ENCODE measurements at places on chromosomes 6 and 20.

DNA sequence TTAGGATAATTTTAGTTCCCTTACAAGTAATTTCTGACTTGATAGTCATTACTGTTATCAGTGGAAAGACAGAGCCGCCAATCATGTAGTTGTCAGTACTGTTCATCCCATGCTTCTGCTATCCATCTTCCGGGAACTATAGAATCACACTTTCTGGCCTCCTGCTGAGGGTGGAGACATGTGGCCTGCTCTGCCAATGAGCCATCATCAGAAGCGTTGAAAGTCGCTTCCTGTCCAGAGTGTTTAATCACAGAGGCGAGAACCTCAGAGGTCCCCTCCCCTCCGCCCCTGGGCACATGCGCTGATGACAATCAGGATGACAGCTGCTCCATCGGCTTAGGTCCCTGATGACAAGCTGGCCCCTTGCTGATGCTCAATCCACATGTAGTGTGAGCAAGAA is 3.0 kb downstream of the DDO start:
- DNase-seq, result no peak

- DNase-seq, result peak; percentile 76
These were observed 6.5 kb downstream of the TGM6 start for GRCh38 chr20:2387180-2387577.

DNA sequence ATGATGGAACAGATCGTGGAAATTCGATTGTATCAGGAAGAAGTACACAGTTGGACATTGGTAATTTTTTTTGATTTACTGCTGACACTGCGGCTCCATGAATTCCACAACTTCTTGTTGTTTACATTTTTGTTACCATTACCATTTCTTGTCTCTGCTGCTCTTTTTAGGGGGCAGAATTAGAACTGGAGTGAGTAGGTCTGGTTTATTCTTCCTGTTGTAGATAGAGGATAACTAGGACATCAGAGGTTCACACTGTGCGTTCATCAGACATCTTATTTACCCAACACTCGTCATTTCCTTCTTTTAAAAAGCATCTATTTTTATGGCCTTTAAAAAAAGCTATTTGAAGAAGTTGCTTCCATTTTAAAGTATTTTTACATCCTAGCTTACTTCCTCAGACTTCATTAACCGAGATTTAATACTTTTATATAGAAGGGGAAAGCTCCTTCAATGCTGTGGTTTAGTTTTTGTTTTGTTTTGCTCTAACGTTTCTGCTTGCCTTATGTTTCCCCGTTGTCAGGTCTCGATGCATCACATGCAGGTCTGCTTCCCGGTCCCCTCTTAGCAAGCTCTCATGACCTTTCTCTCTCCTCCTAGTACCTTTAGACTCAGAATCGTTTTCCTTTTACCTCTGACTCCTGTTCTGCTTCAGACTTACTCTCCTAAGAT is 139.1 kb downstream of the ARID1B start:
- DNase-seq, result peak; percentile 64

DNA sequence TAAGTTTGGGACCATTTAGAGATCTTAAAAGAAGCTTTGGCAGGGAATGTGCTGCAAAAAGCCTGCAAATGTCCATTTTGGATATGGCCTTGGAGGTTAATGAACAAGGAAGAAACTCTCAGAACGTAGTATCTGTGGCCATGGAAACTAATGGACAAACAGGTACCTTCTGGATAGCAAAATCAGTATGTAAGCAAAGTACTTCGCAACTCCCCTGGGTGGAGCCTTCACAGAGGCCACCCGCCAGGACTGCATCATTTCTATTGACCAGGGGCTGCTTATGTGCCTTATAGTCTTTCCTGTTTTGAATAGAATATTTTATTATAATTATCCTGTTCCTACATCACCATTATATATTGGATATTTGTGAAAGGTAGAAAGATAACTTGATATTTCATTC is 510.8 kb upstream of the SYNCRIP start:
- DNase-seq, result no peak

- DNase-seq, result no peak
These were observed 541.2 kb upstream of the JARID2 start for GRCh38 chr6:14704383-14705271.

DNA sequence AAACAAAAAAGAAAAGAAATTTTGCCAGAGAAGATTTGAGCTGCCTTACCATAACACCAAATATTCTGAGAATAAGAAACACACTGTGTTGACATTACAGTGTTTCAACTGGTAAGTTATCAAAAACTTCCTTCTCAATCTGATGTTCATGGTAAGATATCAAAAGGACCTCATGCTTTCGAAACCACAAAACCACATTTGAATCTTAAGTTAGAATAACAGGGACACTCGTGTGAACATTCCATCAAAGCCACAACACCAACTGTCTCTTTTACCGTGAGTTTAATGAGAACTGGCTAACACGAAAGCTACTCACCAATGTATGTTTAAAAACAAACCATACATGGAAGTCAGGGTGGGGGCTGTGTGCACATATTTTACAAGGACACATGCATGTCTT is 73.0 kb upstream of the OPRM1 start:
- no peak for DNase-seq

DNA sequence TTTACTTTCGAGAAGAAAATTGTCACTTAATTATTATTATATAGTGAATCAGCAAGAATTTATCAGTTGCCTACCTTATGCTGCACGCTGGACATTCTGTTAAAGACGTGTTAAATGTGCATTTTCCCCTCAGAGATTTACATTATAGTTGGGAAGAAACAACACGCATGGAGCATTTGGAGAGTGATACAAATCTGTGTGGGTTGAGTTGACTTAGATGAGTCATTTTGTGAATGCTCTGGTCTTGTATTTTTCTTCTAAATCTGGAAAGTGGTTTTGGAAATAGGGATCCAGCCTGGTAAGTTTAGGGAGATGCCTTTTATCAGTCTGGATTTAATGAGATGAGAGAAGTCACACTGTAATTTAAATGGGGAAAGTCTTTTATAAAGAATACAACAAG is 24.0 kb upstream of the SMIM26 start:
- no peak for DNase-seq

GRCh38 chr6:90082847-90083246 is 188.6 kb downstream of the GJA10 start:
- DNase-seq, result no peak

DNA sequence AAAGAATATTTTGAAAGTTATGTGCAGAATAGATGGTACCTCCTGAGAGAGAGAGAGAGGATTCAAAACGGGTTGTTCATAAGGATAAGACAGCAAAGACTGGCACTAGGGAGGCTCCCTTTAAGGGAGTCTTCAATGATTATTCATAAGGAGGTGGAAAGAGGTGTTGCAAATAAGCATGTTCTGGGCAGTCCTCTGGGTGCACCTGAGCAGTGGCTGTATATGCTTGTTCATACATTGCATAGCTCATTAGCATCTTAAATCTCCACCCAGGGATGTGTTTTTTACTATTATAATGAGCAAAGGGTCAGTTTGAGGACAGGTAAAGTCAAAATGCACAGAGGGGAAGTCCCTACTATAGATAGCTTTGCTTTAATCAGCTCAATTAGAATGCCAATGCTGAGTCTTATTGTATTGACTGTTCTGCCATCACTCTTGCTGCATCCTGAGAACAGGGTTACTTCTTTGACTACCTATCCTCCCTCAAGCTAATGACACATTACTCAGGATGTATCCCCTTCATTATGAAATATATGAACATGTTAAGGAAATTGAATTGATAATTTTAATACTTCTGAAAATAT is 10.0 kb upstream of the SIRPG start:
- DNase-seq, result no peak

DNA sequence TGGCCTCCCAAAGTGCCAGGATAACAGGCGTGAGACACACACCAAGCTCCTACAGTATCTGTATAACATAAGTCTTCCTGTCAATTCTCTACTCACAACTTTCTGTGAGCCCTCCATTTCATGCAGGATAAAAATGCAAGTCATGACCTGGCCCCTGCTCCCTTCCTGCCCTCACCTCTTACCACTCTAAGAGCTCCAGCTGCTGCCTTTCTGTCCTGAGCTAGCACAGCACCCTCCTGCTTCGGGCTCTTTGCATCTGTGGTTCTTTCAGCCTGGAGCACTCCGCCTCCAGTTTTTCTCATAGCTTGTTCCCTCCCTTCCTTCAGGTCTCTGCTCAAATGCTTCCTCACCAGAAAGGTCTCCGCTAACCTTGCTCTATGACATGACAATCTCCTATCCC is 23.7 kb upstream of the TRPC4AP start:
- no peak for DNase-seq

DNA sequence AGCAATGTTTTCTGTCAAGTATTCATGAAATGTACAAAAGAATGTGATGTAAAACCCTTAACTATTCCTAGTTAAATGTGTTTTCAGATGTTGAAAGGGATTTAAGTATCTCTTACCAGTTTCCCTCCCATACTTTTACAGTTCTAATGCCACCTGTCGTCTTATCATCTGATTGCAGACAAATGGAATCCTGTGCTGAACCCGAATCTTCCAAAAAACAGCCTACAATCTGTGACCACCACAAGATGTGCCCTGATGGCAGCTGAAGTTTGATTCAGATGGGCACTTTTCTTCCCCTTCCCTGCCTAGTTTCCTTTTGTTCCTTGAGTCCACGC is 1.9 kb downstream of the TOMM6 start:
- no peak for DNase-seq

DNA sequence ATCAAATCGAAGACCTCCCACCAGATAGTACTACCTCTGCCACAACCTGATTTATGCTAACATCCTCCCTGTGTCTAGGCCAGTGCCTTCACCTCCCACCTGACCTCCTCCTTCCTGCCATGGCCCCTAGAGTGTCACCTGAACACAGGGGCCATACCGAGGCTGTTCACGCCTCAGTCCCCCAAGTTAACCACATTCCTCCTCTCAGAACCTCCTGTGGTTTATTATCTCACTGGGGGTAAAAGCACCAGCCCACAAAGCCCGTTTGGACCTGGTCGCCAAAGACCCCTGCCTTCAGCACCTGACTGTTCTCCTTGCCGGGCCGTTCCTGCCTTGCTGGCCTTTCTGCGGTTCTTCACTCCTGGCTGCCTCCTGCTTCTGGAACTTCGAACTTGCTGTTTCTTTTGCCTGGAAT is 13.7 kb downstream of the MAS1 start:
- DNase-seq, result peak; percentile 44

DNA sequence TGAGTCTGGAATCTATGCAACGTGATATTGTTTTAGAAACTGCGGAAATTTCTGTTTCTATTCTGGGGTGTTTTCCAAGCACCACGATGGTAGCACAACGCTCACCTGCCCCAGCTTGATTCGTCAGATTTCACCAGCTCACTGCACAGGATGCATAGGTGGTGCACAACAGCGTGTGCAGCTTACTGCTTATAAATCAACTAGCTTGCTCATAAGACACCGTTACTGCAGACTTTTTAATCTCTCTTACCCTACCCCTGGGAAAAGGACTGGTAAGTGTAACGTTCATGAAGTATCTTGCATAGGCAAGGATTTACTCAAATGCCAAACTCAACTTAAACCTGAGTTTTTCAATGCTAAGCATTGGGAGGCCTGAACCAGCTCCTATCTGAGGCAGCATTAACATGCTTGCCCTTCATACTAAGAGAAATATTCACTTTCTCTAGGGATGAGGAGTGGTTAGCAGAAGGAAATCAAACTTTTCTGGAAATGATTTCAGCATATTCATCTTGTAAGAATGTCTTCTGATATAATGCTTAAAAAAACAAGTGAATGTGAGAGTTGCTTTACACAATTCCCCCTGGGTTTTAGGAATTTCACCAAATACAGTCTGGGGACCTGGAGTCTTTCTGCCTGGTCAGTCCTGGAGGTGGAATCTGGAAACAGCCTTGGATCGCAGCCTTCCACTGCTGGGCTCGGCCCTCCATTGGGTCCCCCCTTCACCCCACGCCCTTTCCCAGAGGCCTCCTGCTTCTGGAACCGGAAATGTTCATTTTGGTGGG is 100.6 kb downstream of the DACT2 start:
- no peak for DNase-seq

DNA sequence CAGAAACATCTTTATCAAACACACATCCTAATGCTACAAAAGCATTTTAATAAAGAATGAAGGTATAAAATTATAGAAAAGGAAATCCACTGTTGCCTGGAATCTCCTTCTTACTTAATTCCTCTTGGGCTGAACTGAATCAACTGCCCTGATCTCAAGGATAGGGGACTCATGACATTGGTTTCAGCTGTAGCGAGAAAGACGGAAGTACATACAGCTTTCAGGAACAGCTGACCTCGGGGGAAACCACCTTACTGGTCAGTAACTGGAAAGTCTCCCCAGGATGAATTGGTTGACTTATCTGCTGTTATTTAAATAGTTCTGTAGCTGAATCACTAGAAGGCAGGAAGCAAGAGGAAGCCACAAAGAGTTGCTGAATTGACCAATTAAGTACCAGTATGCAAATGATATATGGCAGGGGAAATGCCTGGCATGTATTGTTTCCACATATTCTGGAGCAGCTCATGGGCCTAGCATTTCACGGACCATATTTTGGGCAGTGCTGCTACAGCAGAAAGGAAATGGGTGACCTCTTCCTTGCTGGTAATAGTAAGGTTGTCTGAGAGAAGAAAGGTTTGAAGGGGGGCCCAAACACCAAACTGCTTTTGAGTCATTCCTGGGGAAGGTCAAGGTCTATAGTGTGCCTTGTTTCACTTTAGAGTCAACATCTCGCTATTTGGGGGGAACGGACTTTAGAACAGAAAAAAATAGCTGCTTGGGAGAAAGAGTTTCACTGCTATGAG is 43.7 kb upstream of the MAP7 start:
- DNase-seq, result peak; percentile 94

- no peak for DNase-seq
These were observed 85.4 kb downstream of the CDYL start for GRCh38 chr6:4861564-4861963.

GRCh38 chr6:157058574-157058973 is 264.7 kb downstream of the TMEM242 start:
- no peak for DNase-seq

- no peak for DNase-seq
These were observed 2.4 kb upstream of the CST3 start for GRCh38 chr20:23640018-23640601.

DNA sequence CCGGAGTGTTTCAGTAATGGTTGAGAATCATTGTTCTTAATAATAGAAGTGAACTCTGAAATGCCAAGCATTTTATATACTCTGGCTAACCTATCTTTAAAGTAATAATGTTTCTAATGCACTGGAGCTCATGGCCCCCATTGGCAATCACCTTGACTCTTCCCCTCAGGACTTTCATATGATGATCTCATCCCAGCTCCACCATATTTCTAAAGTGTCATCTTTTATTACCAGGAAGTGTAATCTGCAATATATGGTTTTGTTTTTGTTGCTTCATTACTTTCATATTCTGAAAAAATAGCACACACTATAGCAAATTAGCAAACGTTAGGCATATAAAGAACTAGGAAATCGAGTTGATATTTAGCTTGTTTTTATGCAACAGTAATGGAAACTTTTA is 60.3 kb downstream of the TULP4 start:
- no peak for DNase-seq

GRCh38 chr20:53034899-53035298 is 62.7 kb downstream of the TSHZ2 start:
- no peak for DNase-seq

DNA sequence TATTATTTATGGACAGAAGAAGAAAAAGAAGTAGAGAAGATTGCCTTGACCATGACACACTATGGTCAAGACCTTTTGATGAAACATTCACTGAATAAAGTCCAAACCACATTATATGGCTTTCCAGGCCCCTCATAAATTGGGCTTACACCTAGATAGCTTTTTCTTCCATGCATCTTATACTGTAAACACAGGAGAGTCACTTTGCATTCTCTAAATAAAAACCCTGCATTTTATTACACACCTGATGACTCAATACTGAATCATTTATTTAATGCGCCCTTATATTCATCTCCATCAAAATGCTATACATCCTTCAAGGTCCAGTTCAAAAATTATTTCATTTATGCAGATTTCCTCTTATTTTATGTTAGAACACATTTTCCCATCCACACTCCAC is 78.0 kb downstream of the COL21A1 start:
- DNase-seq, result no peak

All from GM12865 (cell line).